ENCODE measurements at places on chromosomes 7 and 10. TPM values are rescaled to one million over a fixed set of nuclear protein-coding genes. Genes with fewer than 3 reads are reported as not detected.

AKR1C4 gene
- not detected for total RNA-seq

CDK5 gene
- 21.1 TPM for total RNA-seq

BUD23 gene
- 57.3 TPM for total RNA-seq

ANAPC16 gene
- total RNA-seq, result 28.1 TPM

GJD4 gene
- not detected for total RNA-seq

HOXA4 gene
- 6.8 TPM for total RNA-seq

MET gene
- 24.2 TPM for total RNA-seq

RBP4 gene
- total RNA-seq, result not detected

PDK4 gene
- total RNA-seq, result 8.7 TPM

EPHB6 gene
- 3.8 TPM for total RNA-seq

ZNF727 gene
- not detected for total RNA-seq

GSTO1 gene
- total RNA-seq, result 432 TPM

SPAM1 gene
- total RNA-seq, result not detected

DNA sequence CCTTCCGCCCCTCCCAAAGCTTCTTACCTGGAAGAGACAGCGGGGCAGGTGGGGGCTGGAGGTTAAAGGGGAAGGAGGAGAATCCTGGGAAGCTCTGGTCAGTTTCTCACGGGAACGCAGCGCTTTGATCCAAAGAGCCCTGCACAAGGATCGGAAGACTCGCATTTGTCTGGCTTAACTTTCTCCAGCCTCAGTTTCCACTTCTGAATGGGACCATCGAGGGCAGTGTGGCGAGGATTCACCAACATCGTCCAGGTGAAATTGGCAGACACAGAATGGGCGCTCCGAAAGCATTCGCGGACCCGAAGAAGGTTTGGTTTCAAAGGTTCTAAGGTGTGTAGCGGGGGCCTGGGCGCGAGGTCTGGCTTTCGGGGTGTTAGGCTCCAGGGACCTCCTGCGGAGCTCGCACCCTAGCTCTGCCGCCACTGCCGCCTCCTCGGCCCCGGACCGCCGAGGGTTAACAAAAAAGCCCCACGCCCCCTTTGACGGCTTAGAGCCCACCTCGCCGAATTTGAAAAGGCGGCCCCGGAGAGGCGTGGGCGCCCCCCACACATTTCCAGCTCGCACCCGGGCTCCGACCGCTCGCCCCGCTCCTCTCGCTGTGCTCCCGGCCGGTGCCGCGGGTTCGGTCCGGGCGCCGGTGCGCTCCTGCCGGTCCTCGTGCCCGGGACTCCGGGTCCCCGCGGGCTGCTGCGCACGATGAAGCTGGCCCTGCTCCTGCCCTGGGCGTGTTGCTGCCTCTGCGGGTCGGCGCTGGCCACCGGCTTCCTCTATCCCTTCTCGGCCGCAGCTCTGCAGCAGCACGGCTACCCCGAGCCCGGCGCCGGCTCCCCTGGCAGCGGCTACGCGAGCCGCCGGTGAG lies at the start of gene COL26A1:
COL26A1 (plus strand) TSS at position 542 of the 862 bp plus-strand sequence; CDS start at position 700, 158 bp downstream.
- DNase-seq, result no peak

DNA sequence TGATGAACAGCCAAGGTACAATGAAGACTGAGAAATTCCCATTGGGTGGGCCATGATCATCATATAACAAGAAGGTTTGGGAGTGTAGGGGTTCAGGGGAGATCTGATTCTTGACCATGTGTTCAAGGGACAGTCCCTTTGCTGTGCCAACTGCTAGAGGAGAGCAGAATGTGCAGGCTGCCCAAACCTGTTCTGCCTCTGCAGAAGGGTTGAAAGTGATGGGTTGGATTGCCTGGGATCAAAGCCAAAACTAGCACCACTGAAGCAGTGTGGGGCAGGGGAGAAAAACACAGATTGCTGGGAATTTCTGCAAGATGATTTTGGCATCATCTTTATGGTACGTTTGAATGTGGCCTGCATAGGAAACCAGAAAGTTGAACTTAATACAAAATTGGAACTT lies 303.9 kb downstream of the OTUD1 start:
- no peak for DNase-seq

- no peak for DNase-seq
These were observed 61.6 kb downstream of the PRSS58 start for GRCh38 chr7:142196066-142196840.

- no peak for DNase-seq
These were observed 23.5 kb downstream of the YKT6 start for GRCh38 chr7:44224080-44224973.

- DNase-seq, result no peak
These were observed 37.9 kb upstream of the ADD3 start for GRCh38 chr10:109969760-109970346.

DNA sequence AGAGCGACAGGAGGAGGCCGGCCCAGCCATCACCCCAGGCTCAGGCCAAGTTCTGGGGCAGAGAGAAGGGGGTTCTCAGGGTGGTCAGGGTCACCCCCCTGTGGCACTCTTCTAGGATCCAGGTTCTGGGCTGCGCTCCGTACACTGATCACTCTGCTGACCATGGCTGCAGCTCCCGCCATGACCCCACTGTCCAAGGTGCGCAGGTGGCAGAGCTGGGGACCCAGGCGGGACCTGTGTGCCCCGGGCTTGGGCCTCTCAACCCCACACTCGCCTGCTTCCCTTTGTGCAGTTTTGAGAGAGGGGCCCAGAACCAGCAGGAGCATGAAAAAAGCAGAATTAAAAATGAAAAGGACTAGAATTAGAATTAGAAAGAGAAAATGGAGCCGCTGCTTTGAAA lies 227.1 kb downstream of the FANK1 start:
- DNase-seq, result no peak

DNA sequence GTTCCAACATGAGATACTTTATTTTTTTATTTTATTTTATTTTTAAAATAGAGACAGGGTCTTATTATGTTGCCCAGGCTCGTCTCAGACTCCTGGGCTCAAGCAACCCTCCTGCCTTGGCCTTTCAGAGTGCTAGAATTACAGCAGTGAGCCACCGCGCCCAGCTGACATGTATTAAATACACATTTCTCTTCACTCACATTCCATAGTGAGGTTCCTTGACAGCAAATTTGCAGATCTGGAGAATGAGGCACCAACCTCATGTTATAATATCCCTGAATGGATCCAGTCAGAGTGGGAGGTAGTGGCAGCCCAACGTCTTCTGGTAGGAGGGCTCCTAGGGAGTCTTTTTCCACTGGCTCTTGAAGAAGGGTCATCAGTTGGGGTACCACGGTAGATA lies 46.1 kb downstream of the OGDH start:
- no peak for DNase-seq

DNA sequence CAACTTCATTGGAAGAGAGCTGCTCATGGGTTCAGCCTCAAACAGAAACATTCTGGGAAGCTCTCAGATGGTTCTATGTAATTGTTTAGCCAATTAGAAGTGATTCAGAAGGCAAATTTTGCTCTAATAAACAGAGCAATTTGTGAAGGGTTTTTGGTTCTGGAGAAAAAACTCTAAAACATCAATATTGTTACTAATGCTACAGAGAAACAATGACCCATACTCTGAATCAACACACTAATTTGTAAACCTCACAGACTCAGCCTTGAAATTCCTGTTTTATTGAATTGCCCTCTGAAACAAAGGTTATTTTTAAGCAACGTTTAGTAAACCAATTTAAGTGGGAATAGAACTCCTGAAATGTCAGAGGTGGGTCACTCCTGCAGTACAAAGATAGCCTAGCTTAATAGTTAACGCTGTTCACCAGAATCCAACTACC lies 171.6 kb upstream of the SVIL start:
- no peak for DNase-seq

- DNase-seq, result no peak
These were observed 529.8 kb upstream of the IGFBP3 start for GRCh38 chr7:46450886-46451285.

DNA sequence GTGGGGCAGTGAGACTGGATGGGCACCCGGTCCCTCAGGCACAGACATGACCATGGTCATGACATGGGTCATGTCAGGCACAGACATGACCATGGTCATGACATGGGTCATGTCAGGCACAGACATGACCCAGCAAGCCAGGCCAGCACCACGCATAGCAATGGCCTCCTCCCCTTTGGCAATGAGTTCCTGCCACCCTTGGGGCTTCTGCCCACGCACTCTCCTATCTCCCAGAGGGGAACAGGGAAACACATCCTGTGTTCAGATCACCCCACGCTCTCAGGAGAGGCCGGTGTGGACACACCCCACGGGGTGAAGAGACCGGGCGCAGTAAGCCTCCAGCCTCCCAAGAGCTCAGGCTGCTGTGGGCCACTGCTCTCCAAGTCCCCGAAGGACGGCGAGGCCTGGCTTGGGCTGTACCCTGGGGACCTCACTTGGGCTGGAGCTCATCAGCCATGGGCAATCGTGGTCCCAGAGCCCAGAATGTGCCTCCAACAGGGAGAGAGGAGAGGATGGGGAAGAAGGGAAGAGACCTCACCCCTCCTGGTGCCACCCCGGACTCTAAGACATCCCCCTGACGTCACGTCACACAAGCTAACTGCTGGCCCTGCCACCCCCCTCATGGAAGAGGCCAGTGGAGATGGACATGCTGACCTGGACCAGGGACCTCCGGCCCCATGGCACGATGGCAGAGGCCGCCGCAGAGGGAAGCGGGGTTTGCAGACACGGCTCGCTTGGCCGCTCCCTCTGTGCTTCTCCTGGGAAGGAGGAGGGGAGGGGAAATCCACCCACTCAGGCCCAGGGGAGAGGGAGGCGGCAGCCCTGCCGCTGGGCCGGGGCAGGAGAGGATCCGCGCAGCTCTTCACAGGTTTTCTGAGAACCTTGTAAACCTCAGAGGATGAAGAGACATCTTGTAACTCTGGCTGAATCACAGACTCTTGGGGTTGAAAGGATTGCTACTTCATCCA lies 269.6 kb downstream of the ELFN1 start:
- no peak for DNase-seq

GRCh38 chr10:4127518-4128315 lies 342.7 kb upstream of the KLF6 start:
- peak; percentile 78 for DNase-seq

- no peak for DNase-seq
These were observed 20.3 kb downstream of the HKDC1 start for GRCh38 chr10:69240455-69240854.

DNA sequence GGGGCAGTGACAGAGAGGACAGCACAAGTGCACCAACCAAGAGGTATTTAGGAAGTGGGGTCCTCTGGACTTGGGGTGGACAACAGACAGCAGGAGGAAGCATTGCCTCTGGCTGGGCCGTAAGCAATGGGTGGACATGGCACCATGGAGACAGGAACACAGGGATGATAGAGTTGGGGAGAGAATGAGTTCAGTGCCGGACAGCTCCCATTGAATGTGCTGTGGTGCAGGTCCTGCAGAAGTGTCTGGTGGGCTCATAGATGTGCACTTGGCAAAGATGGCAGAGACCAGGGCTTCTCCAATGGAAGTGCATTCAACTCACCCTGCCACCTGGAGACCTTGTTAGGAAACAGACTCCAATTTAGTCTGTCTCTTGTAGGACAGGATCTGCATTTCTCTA lies 341.5 kb upstream of the ZMIZ1 start:
- no peak for DNase-seq

DNA sequence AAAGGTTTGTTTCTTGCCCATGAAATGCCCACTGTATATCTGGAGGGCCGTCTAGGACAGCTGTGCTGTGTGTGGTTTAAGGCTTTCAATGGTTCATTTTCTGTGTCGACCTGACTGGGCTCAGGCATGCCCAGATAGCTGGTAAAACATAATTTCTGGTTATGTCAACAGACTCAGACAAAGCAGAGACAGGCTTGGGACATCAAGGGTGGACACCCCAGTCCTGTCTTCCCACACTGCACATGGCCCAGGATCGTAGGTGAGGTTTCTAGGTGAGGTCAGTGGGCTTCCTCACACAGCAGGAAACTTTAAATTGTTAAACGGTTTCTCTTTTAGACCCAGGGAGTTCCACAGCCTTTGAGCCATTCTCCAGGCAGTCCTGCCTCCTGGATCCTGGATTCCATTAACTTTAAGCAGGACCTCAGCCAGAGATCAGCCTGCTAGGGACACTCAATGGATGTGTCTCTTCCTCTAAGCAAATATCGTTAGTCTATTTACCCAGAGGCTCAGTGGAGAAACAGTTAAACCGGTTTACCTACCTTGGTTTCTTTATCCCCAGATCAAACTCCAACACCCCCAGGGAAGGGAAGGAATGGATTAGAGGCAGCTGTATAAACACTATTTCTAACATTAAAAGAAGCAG lies 66.4 kb downstream of the ST8SIA6 start:
- DNase-seq, result no peak

GRCh38 chr10:90171014-90171722 lies 469.8 kb downstream of the KIF20B start:
- no peak for DNase-seq

DNA sequence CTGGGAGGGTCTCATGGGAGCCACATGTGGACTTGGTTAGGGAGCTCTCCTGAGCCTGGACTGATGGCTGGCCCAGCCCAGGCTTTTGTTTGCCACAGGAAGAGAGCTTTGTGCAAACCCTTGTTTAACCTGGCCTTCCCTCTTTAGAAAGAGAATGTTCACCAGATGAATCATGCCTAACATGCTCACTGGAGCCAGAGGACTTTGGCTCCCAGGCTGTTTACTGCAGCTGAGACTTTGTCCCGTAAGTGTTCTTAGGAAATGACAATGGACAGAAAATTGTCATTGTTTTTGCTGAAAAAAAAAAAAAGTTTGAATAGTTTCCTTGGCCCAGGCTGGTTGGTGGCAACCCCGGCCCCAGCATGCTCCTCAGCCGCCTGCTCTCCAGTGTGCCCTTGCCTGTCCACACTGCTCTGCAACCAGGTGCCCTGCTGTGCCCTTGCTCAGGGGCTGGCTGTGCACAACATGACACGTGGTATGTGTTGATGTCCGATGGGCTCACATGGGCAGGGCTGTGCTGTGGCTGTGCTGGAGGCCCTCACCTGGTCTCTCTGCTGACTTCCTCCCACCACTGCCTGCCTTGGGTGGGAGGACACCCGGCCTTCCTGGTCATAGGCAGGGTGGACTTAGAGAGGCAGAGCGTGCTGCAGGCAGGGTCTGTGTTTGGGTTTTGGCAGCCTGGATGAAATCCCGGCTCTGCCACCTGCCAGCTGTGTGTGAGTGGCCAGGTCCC lies 215.3 kb upstream of the ZNF32 start:
- peak; percentile 87 for DNase-seq

GRCh38 chr7:88465600-88465999 lies 158.9 kb upstream of the STEAP4 start:
- DNase-seq, result no peak

GRCh38 chr10:107059872-107060271 lies 104.6 kb downstream of the SORCS1 start:
- no peak for DNase-seq

- DNase-seq, result no peak
These were observed 2.1 kb downstream of the VIM start for GRCh38 chr10:17229967-17230682.

DNA sequence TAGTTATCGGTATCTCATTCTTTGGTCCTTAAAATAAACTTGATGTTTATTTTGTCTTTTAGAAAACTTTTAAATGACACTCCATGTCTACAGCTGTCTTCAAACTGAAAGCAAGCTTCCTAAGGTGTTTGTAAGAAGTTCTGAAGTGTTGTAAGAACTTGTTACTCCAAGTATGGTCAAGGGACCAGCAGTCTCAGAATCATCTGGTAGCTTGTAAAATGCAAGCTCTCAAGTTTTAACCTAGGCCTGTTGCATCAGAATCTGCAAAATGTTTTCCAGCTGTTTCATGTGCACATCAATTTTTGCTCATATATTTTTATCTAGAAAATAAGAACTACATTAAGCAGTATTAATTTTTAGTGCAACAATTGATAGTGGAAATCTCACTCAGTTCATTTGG lies 104.1 kb downstream of the THSD7A start:
- no peak for DNase-seq

GRCh38 chr10:24900888-24901685 lies 51.3 kb downstream of the PRTFDC1 start:
- no peak for DNase-seq

GRCh38 chr7:22949221-22949620 lies 64.7 kb downstream of the HYCC1 start:
- no peak for DNase-seq
